ENCODE measurements at places on chromosomes 12 and 14.
A peak's percentile ranks its signal among the peaks of the same experiment; 100 is the strongest.

- peak; percentile 46 for DNase-seq
Measured at GRCh38 chr12:98998697-98999299, 353.7 kb downstream of the APAF1 start.

DNA sequence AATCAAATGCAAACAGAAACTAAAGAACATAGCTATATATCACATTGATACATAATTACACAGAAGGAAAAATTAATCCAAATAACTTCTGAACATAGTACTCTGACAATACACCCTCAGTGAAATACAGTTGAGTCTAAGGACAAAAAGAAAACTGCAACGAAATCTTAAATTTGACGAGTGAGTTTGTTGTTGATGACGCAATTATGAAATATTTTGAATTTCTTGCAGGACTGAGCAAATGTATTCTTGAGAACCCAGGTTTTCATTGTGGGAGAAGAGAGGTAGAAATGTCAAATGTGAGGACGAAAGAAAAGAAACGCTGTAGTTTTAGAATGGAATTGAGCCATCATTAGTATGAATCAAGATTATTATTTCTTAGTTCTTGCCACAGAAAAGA lies 46.3 kb downstream of the EGLN3 start:
- DNase-seq, result no peak

GRCh38 chr12:123398550-123399254 lies 14.8 kb downstream of the KMT5A start:
- no peak for DNase-seq

DNA sequence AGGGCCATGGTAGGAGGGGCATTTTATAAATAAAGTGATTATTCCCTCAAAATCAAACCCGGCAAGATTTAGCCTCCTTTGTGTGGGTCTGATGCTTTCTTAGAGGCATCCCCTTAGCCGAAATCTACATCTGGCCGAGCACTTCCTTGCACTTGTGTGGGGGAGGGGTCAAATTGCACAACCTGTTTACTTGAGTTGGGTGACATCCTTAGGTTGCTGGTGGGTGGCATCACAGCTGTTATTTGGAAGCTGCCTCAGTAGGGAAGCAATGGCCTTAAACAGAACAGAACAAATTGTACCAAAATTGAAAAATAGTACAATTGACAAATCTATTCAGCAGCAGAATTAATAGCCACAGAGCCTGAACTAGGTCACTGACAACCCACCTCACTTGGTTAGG lies 546.1 kb downstream of the SNAPC1 start:
- no peak for DNase-seq

- DNase-seq, result no peak
Measured at GRCh38 chr12:75876832-75877762, 154.5 kb downstream of the PHLDA1 start.

DNA sequence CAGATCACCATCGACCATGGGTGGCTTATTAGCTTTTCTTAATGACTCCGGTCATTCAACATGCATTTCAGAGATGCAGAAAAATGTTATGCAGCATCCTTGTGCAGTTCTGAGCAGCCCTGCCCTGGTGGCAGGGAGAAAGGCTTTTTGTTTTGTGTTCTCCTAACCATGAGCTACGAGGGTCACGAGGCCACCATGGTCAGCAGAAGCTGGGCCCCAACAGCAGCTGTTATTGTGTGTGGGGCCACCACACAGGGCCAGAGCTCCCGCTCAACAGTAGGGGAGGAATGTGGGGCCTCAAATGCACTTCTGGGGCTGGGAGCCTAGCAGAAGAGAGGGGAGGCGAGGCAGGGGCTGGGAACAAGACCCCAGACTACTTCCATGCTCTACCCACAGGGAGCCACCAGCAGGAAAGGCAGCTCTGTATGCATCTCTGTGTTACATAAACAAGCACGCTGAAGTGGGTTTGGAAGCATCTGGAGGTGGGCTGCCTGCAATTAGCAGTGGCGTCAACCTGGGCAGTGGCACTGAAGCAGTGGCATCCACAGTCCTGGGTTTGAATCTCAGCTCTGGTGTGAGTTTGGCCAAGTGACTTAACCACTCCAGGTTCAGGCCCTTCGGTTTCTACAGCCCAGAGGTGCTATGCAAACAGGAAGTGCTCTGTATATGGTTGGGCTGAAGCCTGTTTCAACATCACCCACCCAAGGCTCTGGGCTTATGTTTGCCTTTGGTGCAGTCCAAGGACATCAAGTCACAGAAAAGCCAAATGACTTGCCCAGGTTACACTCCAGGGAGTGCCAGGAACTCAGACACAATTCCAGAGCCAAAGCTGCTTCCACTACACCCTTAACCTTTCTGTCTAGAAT lies 16.3 kb downstream of the GLTP start:
- no peak for DNase-seq

DNA sequence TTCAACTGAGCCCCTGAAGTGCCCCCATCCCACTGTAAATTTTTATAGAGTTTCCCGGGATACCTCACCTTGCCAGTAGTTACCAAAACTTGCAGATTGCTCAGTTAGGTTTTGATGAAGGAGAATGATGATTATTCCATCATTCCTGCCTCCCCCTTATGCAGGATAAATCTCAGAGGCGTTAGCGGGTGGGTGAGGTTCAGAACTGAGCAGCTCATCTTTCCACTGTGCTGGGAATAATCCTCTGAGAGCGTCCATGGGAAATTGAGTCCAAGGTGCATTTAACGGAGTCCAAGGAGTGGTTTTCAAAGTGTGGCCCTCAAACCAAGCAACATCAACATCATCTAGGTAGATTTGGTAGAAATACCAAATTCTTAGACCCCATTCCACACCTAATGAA lies 18.7 kb downstream of the ACSM4 start:
- no peak for DNase-seq

GRCh38 chr12:110971189-110971920 lies 51.0 kb upstream of the MYL2 start:
- DNase-seq, result no peak

DNA sequence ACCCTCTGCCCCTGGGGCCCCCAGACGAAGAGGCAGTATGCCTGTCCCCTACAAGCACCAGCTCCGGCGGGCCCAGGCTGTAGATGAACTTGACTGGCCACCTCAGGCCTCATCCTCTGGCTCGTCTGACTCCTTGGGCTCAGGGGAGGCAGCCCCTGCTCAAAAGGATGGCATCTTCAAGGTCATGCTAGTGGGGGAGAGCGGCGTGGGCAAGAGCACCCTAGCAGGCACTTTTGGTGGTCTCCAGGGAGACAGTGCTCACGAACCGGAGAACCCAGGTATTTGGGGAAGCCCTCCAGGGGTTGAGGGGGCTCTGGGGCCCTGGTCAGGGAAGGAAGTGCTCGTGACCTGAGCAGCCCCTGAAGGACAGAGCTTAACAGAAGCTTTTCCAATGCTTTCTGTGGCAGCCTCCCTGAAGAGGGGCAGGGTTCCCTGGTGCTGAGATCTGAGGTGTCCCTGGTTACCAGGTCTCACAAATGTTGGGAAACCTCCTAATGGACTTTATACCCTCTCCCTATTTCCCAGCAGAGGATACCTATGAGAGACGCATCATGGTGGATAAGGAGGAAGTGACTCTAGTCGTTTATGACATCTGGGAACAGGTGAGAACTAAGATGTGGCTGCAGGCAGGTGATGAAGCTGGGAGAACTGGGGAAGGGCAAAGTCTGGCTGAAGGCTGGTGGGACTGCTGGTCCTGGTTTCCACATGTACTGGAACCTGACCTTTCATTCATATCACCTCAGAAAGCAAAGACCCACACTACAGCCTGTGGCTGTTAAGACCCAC lies 1.9 kb downstream of the REM2 start:
- DNase-seq, result no peak

DNA sequence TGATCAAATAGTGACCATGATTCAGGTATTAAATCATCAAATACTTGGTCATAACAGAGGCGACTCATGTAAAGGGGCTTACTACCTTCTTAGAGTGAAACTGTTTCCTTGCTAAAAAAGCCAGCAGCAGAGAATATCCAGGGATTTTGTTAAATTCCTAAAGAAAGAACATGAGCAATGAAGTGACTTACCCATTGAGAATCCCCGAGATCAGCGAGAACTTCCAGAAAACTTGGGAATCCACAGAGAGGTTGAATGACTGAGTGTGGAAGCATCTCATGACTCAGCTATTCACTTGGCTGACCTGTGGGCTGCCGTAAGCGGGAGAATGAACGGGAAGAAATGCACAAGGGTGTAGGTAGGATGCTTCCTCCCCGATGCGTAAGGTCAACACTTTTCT lies 85.3 kb upstream of the KCNA1 start:
- no peak for DNase-seq
